ENCODE measurements at places on chromosomes 5 and 9.

GRCh38 chr5:158305861-158306260 is 446.9 kb upstream of the CLINT1 start:
- no peak for DNase-seq

GRCh38 chr9:136799079-136799853 is 3.1 kb downstream of the CCDC183 start:
- no peak for DNase-seq

DNA sequence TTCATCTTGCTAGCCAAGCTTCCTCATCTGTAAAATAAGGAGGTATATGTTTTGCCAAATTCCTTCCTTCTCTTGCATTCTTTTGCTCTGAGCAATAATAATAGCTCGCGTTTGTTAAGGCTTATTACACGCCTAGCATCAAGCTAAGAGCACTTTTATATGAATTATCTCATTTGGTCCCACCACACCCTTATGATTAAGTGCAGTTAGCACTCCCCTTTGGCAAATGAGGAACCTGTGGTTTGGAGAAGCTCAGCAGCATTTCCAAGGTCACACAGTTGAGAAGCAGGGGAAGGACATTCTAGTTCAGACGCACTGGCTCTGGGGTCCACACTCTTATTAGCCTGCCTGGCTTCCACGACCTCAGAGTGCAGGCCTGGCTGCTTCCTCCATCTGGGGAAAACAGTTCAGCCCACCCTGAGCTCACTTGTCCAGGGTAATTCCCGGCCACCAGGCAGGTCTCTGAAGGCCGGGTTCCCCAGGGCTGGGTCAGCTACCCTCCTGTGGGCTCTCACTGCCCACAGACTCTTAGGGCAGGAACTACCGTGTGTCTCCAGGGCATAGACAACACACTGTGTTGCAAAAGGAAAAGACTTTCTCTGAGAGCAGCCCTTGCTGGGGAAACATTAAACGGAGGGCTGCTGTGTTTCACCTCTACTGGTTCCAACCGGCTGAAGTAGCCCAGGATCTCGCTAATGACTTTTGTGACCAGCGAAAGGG is 9.9 kb upstream of the FBP1 start:
- DNase-seq: no peak

GRCh38 chr9:127931092-127931881 is 710 bp upstream of the PIP5KL1 start:
- no peak for DNase-seq

- no peak for DNase-seq
Observed at GRCh38 chr5:17196697-17197096, 20.7 kb upstream of the BASP1 start.

DNA sequence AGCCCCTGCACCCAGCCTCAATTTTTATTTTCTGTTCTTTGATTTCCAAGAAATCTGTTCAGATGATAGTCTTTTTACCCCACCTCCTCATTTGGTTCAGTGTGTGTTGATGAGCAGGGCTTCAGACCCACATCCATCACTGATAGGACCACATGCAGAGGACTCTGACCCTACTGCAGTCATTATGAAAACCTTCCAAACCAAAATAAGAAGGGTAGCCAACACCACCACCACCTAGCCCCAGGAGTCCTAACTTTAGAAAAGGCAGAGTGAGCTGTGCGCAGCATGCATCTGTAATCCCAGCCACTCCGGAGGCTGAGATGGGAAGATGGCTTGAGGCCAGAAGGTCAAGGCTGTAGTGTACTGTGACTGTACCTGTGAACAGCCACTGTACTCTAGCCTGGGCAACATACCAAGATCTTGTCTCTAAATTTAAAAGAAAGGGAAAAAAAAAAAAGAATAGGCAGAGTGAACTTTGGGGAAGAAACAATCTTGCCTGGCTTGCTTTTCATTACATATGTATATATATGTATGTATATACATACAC is 13.0 kb downstream of the CDKN2AIPNL start:
- no peak for DNase-seq

DNA sequence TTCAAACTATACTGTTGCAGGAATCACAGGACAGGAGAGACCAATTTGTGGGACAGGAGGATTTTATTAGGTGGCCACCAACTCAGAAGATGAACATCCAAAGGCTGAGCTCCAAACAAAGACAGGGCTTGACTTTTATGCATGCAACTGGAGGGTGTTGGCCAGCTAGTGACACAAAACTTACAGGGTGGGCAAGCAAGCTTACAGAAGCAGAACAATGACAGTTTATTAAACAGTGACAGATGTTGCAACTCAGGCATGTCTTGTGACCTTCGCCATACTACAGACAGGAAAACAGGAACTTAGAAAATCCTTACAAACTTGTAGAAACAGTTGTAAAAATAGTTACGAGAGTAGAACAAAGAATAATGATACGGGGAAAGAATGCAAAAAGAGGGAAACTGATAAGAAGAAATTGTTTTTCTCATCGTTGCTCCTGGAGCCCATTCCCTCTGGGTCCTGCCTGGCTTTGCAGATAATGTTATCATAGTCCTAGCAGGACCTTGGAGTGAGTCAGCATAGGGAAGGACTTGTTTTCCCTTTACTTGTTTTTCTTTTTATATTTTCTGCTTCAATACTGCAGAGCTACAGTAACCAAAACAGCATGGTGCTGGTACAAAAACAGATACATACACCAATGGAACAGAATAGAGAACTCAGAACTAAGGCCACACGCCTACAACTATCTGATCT is 2083.0 kb upstream of the ACO1 start:
- no peak for DNase-seq

DNA sequence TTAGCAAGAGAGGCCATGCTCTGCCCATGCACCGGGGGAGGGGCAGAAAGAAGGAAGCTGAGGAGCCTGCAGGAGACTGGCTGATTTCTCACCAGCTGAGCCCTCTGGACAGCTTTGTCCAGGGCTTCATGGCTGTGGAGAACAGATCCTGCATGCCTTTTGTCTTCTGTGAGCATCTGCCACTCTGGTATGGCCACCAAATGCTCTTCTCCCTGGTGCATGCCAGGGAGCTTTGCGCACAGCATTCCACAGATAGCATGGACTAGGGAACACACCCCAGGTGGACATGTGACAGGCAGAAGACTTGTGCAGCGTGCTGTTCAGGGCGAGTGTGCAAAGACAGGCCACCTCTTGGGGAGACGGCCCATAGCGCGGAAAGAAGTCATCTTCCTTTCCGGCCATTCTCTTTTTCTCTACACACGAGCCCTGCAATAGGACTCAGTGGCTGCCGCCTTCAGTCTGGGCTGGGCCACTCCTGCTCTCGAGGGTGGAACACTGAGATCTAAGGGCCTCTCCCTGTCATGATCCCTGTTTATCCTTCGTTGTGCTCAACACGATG is 56.7 kb downstream of the GADD45G start:
- no peak for DNase-seq

GRCh38 chr9:82022121-82022520 is 33.5 kb downstream of the SPATA31D1 start:
- DNase-seq: no peak

GRCh38 chr9:114316605-114317230 is 6.2 kb upstream of the ORM1 start:
- DNase-seq: no peak

DNA sequence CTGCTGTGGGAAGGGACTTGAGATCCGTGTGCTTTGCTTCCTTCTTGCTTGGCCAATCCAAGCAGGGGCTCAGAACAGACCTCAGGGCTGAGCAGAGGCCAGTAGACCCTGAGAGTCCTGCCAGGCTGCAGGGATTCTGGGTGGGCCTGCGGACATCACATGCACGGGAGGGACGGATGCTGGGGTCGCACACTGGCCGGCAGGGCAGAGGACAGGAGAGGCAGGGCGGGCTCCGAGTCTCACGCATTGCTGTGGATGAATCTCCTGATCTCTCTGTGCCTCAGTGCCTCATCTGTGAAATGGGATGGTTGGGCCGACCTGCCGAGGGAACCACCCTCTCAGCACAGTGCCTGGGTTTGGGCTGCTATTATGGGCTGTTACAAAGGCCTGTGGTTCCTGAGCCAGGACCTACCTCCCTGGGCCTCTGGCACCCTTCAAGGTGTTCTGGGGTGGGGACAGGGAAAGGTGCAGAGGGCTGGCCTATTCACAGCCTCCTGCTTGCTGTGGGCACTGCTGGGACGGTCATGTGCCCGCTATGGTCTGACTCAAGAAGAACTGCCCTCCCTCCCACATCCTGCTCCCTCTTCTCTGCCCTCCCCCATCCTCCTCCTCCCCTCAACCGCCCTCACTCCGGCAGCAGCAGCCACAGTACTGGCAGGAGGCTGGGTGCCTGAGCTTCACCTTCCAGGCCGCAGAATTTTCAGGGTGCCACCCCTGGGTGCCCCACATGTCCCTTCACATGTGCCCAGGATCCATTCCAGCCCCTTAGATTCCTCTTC is 43.3 kb downstream of the NCS1 start:
- DNase-seq: no peak

GRCh38 chr5:42542106-42542505 is 118.9 kb downstream of the GHR start:
- no peak for DNase-seq

DNA sequence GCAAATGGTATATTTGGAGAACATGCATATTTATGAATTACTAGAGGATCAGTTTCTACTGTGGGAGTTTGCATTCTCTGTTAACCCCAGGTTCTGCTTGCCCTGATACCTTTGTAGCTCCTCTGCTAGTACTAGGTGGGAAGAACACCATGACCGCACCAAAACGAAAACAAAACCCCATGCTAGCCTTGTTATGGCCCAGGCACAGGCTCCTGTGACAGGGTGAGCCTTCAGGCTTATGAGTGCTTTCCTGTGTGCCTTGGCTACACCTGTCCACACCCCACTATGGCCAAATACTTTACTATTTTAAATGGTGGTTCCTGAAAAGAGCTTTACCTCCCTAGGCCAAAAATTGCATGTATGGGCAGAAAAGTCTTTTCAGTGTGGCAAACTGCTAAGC is 94.8 kb downstream of the PPIC start:
- no peak for DNase-seq

- no peak for DNase-seq
Observed at GRCh38 chr9:113446323-113446740, 17.2 kb upstream of the RGS3 start.

DNA sequence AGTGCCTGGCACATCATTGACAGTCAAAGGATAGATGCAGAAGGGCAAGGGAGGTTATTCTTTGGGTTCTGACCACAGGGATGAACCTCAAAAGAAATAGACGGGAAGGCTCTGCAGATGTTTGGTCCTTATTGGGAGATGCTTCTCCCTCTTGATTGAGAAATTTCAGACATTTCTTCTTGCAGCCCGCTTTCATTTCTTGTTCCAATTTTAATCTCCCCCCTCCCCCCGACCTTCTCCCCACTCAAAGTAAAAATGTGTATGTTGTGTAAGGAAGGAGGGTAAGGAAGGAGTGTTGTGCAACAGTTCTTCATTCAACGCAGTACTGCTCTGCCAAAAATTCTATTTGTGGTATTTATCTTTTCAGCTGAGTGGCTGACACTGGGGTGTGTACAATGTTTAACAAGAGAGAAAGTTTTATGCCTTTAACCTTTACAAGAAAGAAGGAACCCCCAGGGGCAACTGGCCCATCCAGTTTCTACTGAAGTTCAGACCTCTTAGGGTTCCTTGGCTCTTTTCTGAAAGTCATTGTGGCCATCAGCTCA is 46.3 kb upstream of the TNFSF15 start:
- DNase-seq: no peak

DNA sequence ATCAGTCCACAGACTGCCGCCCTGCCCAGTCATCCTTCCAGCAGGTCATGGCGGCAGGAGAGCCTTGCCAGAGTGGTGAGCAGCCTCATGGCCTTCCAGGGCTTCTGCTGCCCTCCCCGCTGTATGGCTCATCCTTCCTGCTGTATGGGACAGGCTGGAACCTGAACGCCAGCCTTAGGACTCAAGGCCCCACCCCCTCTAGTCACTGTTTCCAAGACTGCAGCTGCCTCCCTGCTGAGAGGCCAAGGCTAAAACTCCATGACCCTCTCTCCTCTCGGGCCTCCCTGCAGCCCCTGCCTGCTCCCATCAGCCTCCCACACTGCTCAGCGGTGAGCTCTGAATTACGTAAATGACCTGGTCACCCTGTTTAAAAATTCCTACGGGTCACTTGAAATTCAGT is 227.5 kb downstream of the AGTPBP1 start:
- DNase-seq: no peak

DNA sequence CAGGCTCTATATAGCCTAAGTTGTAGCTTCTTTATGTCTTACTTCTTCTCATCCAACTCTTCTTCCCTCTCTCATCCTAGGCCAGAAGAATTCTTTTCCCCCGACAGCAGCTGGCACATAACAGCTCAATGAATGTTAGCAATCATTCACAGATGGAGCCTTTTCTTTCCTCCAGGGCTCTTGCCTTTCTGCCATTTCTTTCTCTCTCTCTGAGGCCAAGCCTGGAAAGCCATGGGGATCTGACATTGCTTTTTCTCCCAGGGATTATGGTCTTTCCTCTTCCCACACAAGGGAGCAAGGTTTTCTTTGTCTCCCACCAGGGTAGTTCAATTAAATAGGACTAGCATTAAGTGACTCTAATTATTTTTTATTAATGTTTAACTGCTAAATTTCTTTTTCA is 20.5 kb downstream of the SMIM15 start:
- no peak for DNase-seq

- no peak for DNase-seq
Observed at GRCh38 chr9:128323791-128324190, 1.2 kb downstream of the COQ4 start.

- no peak for DNase-seq
Observed at GRCh38 chr9:76626141-76626540, 138.1 kb upstream of the PCA3 start.

- DNase-seq: no peak
Observed at GRCh38 chr9:130598188-130598587, 18.8 kb downstream of the FUBP3 start.

- DNase-seq: no peak
Observed at GRCh38 chr5:178454303-178454702, 135.9 kb downstream of the COL23A1 start.

DNA sequence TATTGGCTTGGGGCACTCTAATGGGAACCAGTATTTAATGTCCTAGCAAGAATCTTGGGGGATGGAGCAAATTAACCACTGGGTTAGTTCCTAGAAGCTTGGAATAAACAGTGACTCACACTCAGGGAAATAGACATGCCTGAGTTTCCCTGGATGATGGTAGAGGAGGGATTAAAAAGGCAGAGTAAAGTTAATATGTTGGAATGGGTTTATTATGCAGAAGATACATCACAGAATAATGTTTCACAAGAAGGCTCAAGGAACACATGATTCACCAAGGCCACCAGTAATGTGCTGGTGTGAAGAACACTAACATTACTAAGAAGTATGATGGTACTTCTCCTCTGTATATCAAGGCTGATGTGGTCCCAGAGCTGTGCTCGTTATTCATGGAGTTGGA is 752.9 kb upstream of the SEMA6A start:
- no peak for DNase-seq

DNA sequence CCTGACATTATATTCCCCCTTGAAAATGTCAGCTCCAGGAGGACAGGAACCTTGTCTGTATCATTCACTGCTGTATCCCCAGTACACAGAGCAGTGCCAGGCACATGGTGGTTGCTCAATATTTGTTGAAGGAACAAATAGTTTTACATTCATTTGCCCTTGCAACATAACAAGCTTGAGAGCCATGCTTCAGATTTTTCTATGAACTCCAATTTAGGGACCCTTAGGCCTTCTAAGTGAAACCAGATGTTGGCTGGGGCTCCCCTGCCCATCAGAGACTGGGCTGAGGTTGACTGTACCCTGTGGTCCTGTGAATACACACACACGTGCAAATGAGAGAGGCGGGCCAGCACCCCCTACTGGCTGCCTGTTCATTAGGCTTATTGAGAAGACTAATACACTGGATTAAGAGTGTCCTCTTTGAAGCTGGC is 214.9 kb upstream of the WWC1 start:
- no peak for DNase-seq
